Transverse colon (tissue), 4 donors: ENCODE measurements at places on chromosomes 11 and 22. TPM values are rescaled to one million over a fixed set of nuclear protein-coding genes. Genes with fewer than 3 reads are reported as not detected.

Gene KRTAP5-9
- not detected for total RNA-seq

DNA sequence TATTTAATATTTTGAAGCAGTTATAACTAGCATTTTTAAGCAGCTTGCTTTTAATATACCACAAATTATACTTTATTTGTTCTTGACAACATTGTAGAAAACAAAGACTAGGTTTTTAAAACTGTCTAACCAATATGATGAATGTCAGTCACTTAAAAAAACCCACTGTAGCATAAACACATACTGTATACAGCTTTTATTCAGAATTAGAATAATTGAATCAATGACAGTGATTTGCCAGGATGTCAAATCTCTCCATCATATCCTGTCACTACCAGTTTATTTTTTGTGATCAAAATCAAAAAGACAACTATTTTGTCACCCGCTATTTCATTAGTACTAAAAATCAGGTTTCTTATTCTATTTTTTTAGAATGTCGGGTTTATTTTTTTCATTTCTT lies 26.5 kb downstream of the PAX6 start:
- no peak overlapping the region for H3K4me3 ChIP-seq
- H3K27ac ChIP-seq = no peak overlapping the region
- no peaks in the 10 kb centered on the region for H3K36me3 ChIP-seq
- no peaks in the 10 kb centered on the region for H3K4me1 ChIP-seq
- H3K27me3 ChIP-seq = no peaks in the 10 kb centered on the region

DNA sequence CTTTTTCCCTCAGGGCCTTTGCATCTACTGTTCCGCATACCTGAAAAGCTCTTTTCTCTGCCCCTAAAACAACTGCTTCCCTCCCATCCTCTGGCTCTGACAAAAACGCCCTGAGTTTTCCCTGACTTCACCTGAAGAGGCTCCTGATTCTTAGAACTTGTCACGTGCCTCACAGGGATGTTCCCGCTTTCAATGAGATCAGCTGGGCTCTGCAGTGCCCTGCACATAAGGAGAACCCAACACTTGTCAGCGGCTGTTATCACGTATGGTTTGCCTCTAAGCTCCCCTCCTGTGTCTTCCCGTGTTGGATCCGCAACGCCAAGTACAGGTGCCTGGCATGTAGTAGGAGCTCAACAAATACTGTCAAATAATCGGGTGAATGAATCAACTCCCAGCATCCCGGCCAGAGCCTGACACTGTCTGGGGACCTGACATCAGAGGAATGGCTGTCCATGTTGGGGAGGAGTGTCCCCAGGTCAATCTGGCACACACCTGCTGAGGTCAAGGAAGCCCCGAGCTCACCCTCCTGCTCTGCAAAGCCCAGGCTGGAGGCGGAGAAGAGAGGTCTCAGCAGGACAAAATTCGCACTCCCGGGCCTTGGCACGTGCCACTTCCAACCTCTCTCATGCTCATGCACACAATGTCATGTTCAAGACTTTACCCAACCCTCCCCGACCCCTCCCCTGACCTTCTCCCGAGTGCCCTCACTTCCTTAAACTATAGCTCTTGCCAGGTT lies 4.2 kb upstream of the GRK2 start:
- H3K27me3 ChIP-seq = no peaks in the 10 kb centered on the region
- no peaks in the 10 kb centered on the region for H3K36me3 ChIP-seq
- peak overlapping the region; percentile 67 for H3K27ac ChIP-seq
- H3K4me1 ChIP-seq = peaks cover 29% of the 10 kb centered on the region
- DNase-seq = peak; percentile 11

- H3K4me3 ChIP-seq = no peak overlapping the region
- no peaks in the 10 kb centered on the region for H3K4me1 ChIP-seq
- H3K36me3 ChIP-seq = no peaks in the 10 kb centered on the region
- no peaks in the 10 kb centered on the region for H3K27me3 ChIP-seq
- H3K27ac ChIP-seq = peak overlapping the region; percentile 36
Measured at GRCh38 chr11:108538502-108538901, 40.3 kb upstream of the POGLUT3 start.

DNA sequence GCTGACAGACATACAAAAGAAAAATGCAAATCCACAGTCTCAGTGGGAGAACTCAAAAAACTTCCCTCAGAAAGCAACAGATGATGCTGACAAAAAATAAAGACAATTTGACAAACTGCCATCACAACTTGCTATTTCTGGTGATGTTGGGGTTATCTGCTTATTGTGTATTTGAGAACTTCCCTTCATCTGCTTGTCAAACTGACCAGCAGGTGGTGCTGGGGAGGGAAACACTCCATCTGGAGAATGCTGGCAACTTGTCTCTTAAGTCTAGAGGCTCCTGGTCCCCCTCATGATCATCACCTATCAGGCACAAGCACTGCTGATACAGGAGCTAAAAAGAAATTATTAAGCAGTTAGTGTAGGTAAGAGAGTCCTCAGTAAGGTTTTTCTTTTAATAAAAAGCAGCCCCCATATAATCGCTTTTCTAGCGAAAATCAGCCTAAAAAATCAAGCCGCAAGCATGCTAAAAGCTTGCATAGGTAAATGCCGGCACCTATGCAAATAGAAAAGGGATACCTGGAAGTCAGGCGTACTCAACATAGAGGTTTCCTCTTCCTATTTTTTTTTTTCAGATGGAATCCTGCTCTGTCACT lies 9.8 kb upstream of the FAM111B start:
- H3K27me3 ChIP-seq = peaks cover 10% of the 10 kb centered on the region
- peak; percentile 75 for DNase-seq
- no peak overlapping the region for H3K4me3 ChIP-seq
- no peaks in the 10 kb centered on the region for H3K36me3 ChIP-seq
- H3K4me1 ChIP-seq = peaks cover 3% of the 10 kb centered on the region
- H3K27ac ChIP-seq = no peak overlapping the region

DNA sequence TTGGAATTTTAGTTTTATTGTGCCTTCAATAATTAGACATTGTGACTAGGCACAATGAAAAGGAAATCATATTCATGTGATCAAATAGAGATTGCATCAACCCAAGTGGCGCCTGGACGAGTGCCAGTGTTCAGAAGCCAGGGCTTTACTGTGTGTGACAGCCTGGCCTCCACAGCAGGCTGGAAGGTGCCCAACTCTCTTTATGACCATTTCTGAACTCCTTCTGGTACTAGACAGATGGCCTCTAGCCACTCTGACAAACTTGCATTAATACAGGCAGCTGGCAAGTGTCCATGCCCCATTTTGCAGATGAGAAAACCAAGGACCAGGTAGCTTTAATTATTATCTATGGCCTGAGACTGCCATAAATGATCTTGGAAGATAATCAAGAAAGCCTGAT lies 8.3 kb upstream of the POU2AF1 start:
- H3K27me3 ChIP-seq = no peaks in the 10 kb centered on the region
- DNase-seq = peak; percentile 90
- no peaks in the 10 kb centered on the region for H3K36me3 ChIP-seq

DNA sequence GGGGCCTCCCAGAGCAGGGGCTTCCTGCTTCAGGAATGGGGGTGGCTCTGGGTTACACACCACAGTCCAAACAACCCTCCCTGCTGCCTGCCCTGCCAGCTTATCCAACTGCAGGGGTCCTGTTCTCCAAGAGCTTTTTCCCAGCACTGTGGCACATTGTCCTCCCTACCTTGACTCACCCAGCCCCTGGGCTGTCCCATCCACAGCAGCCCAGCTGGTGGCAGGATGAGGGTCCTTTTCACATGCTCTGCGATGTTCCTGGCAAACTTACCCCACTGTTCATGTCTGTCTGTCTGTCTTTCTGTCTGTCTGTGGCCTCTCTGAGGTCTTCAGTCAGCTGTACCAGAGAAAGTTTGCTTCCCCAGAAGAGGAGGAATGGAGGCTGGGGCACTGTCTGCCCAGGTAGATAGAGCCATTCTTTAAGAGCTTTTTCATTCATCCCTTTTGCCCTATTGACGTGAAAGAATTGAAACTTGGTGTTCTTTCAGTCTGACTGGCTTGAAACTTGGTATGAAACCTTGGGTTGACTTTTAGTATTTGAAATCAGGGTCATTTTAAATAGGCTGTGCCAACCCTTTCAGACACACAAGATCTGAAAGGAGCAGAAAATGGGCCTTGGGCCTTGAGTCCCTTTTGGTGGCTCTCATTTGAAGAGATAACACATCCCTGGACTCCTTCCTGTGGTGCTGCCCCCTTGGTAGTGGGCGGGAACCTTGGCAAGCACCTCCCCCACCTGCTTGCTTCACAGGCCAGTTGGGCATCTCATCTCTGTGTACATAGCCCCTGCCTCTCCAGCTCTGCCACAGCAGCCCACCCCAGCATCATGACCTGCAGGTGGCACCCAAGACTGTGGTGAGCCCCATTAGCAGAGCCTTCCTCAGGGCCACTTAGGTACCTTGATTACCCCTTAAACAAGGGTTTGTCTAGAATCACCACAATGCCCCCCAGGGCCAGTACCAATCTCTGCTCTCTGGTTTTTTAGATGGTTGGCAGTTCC lies 74.6 kb upstream of the SUSD2 start:
- H3K4me1 ChIP-seq = peaks cover 14% of the 10 kb centered on the region
- peak; percentile 28 for DNase-seq
- H3K4me3 ChIP-seq = no peak overlapping the region
- no peaks in the 10 kb centered on the region for H3K27me3 ChIP-seq

GRCh38 chr11:33804471-33804870 lies 30.2 kb upstream of the FBXO3 start:
- no peak overlapping the region for H3K4me3 ChIP-seq
- no peaks in the 10 kb centered on the region for H3K36me3 ChIP-seq
- H3K27ac ChIP-seq = no peak overlapping the region
- peaks cover 55% of the 10 kb centered on the region for H3K27me3 ChIP-seq

GRCh38 chr11:15970506-15971214 lies 385.7 kb downstream of the SOX6 start:
- DNase-seq = no peak
- peaks cover 41% of the 10 kb centered on the region for H3K4me1 ChIP-seq
- no peaks in the 10 kb centered on the region for H3K27me3 ChIP-seq
- H3K36me3 ChIP-seq = no peaks in the 10 kb centered on the region
- no peak overlapping the region for H3K4me3 ChIP-seq

GRCh38 chr11:63212742-63213141 lies 30.7 kb downstream of the SLC22A25 start:
- no peak overlapping the region for H3K4me3 ChIP-seq
- H3K27me3 ChIP-seq = peaks cover 6% of the 10 kb centered on the region
- no peaks in the 10 kb centered on the region for H3K36me3 ChIP-seq
- DNase-seq = no peak
- no peak overlapping the region for H3K27ac ChIP-seq
- H3K4me1 ChIP-seq = no peaks in the 10 kb centered on the region
